ENCODE measurements at places on chromosomes 3 and 15.

GRCh38 chr3:82496890-82497560 lies 735.6 kb upstream of the GBE1 start:
- no peak for DNase-seq

DNA sequence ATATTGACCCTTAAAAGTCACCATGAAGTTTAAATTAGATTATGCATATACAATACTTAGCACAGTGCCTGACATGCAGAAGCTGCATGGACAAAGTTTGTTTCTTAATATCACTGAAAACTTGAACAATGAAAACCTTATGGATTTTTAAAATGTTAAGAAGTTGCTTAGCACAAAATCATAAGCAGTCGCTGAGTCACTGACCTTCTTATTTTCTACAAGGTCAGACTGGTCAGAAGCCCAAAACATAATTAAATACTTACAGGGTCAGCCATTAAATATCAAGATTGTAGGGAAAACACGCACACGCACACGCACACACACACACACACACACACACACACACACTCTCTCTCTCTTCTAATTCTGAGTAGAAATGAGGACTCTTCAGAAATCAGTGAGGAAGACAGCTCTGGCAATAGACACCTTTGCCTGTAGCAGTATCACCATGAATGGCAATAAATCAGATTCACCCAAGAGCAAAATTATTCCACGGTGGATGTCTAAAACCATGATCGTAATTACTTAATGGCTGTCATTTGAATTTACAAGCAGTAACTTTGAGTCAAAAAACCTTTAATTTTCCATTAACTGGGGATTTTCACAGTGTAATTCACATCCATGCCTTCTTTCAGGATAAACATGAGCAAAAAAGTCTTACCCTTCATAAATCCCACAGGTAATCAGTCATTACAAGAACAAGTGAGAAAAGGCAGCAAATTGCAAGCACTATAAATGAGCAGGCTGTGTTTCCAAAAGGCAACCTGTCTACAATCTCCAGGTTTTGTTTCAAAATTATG lies 147.5 kb downstream of the OSBPL10 start:
- DNase-seq = no peak

GRCh38 chr3:155164306-155164705 lies 84.2 kb downstream of the MME start:
- DNase-seq = no peak

DNA sequence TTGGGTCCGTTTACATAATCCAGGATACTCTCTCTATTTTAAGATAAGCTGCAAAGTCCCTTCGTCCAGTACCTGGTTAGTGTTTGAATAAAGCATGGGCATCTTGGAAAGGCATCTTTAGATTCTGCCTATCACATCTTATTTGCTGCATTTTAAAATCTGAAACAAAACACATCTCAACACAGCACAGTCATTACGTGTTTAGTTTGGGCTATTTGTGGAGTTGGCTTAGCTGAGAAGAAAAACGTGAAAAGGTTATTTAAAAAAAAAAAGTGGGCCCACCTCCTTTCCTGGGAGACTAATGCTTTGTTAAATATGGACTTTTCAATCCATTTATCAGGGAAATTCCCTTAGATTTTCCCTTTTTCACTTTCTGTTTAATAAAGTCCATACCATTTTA lies 174.5 kb upstream of the WNT5A start:
- no peak for DNase-seq

DNA sequence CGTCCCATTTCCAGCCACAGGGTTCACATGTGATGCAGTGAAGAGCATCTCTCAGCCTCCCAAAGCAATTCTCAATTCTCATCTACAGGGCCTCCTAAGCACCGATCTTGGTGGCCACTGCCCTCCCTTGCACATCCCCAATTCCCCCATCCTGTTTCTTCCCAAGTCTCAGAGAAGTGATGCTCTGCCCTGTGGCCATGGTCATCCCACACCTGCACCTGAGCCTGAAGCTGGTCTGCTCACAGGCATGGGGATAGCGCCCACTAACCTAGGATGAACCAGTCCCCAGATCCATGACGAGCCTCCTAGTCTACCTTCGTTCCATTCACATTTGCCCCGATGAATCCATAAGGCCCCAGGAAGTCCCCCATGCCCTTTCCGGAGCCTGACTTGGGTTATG lies 201.5 kb downstream of the UACA start:
- DNase-seq = no peak

DNA sequence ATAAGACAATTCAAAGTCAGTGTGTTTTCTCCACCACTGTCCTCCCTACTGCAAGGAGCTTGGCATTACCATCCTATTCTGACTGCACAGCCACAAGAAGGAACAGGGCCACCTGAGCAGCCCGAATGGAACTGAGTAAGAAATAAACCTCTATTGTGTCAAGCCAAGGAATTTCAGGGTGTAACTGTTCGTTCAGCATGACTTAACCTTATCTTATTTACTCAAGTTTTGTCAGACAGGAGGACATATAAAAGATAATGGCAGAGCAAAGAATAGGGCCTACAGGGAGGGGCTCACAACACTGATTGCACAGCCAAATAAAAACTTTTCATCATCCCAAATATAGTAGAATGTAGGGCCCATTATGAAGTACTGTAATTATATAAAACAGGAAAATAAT lies 236.1 kb downstream of the NEK10 start:
- no peak for DNase-seq

- no peak for DNase-seq
These were observed 552.4 kb upstream of the CCDC54 start for GRCh38 chr3:106824856-106825255.

GRCh38 chr3:108221393-108221792 lies 831 bp downstream of the IFT57 start:
- DNase-seq = no peak

- peak; percentile 66 for DNase-seq
These were observed 60.3 kb upstream of the PDZRN3 start for GRCh38 chr3:73685061-73685460.

- DNase-seq = no peak
These were observed 956 bp downstream of the ZIC1 start for GRCh38 chr3:147410116-147410525.

DNA sequence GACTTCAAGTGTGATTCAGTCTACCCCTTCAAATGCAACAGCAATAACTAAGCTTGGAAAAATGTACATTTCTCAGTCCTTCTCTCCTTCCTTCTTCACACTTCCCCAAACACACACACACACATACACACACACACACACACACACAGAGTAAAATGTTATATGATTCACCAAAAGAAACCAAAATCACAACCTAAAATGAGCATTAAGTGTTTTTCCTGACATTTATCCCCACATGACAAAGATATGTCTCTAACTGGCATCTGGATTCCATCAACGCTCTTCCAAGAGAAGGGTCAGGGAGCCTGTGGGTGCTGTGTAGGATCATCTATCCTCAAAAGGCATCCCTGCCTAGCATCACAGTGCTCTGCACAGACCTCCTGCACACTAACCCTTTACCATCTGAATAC lies 21.0 kb downstream of the PDZRN3 start:
- no peak for DNase-seq

- no peak for DNase-seq
These were observed 159.9 kb downstream of the APBA2 start for GRCh38 chr15:29045717-29046116.

GRCh38 chr3:196220587-196220986 lies 4.3 kb downstream of the SLC51A start:
- no peak for DNase-seq

- no peak for DNase-seq
These were observed 280.4 kb downstream of the ULK4 start for GRCh38 chr3:41681479-41681878.

- DNase-seq = no peak
These were observed 92.8 kb downstream of the SV2B start for GRCh38 chr15:91192690-91193377.
